ENCODE measurements at places on chromosomes 2 and 18.

GRCh38 chr2:239549711-239550255 lies 149.0 kb upstream of the HDAC4 start:
- DNase-seq: no peak

DNA sequence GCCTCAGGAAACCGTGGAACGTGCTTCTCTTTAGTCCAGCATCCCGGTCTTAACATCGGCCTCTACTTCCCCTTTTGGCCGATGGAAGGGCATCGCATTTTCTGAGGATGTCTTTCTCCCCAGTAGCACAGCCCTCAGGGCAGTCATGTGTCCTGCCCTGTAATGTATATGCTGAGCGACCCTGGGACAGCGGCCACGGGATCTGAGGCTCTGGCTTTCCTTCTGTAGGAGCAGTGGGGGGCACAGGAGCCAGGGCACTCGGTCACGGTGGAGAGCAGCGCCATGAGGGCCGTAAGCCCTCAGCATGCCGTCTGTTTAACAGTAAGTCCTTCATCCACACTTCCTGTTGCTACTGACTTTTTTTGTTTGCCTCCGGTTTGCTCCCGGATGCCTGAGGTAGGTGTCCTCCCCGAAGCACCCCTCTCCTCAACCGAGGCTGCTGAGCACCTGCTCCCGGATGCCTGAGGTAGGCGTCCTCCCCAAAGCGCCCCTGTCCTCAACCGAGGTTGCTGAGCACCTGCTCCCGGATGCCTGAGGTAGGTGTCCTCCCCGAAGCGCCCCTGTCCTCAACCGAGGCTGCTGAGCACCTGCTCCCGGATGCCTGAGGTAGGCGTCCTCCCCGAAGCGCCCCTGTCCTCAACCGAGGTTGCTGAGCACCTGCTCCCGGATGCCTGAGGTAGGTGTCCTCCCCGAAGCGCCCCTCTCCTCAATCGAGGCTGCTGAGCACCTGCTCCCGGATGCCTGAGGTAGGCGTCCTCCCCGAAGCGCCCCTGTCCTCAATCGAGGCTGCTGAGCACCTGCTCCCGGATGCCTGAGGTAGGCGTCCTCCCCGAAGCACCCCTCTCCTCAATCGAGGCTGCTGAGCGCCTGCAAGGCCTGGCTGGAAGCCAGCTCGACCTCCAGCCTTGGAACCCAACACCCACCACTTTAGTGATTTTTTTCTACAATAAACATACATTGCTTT lies 169.3 kb downstream of the HDAC4 start:
- peak; percentile 27 for DNase-seq

GRCh38 chr2:43576981-43577892 lies 18.6 kb downstream of the THADA start:
- no peak for DNase-seq

- no peak for DNase-seq
Measured at GRCh38 chr18:42778024-42778423, 337.5 kb downstream of the RIT2 start.

- no peak for DNase-seq
Measured at GRCh38 chr2:195648787-195649186, 8.2 kb upstream of the SLC39A10 start.

- DNase-seq: no peak
Measured at GRCh38 chr2:20231159-20231558, 6.2 kb upstream of the SDC1 start.

- DNase-seq: no peak
Measured at GRCh38 chr2:204538182-204539018, 6.9 kb upstream of the PARD3B start.

DNA sequence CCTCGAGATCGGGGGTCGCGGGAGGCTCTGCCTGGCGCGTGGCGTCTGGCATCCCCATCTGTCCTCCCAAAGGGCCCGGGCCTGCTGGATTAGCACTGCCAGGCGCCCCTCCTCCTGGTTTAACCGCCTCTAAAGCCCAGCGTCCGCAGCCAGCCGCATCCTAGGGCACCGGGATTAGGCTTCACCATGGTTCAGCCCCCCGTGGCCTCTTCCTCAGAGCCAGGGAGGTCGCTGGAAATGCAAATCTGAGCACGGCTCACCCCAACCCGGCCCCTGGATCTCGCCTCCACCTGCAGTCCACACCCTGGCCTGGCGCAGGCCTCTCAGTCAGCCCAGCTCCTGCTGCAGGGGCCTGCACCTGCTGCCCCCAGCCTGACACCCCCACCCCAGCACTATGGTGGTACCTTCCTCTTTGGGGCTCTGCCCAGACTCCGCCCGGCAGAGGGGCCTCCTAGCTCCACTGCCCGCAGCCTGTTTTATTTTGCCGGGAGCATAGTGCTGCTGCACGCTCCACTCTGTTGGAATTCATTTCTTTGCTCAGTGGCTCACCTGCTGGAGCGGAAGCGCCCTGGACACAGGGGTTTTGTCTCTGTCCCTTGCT lies 13.2 kb downstream of the PRELID3A start:
- DNase-seq: no peak

DNA sequence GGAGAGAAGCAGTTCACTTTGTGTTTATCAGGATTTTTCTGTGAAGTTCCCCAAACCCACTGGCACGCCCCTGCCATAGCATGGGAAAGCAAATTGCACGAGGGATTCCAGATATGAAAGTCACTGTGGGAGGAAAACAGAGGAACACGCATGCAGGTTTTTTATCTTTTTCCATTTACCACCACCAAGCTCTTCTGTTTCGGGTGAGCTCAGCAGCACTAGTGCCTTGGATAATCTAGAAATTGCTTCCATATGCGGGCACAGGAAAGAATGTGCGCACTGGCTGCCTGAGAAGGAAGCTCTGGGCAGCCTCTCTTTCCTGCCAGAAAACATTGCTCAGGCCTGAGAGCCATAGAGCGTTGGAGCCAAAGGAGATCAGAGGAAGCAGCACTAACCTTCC lies 65.9 kb upstream of the WIPF1 start:
- DNase-seq: no peak
